Pulmonary artery endothelial cell (primary cell): ENCODE measurements at places on chromosomes 1 and 21.

- DNase-seq: no peak
Measured at GRCh38 chr1:182143825-182144645, 82.5 kb upstream of the ZNF648 start.

GRCh38 chr21:38261851-38262250, 5.1 kb downstream of the KCNJ15 start:
- no peak for DNase-seq

GRCh38 chr21:17602874-17603273, 9.8 kb downstream of the BTG3 start:
- no peak for DNase-seq

- DNase-seq: no peak
Measured at GRCh38 chr21:43895196-43895595, 30.2 kb downstream of the AGPAT3 start.

GRCh38 chr1:87212431-87213134, 116.1 kb upstream of the LMO4 start:
- DNase-seq: no peak

- no peak for DNase-seq
Measured at GRCh38 chr1:24418898-24419628, 3.5 kb downstream of the NIPAL3 start.

DNA sequence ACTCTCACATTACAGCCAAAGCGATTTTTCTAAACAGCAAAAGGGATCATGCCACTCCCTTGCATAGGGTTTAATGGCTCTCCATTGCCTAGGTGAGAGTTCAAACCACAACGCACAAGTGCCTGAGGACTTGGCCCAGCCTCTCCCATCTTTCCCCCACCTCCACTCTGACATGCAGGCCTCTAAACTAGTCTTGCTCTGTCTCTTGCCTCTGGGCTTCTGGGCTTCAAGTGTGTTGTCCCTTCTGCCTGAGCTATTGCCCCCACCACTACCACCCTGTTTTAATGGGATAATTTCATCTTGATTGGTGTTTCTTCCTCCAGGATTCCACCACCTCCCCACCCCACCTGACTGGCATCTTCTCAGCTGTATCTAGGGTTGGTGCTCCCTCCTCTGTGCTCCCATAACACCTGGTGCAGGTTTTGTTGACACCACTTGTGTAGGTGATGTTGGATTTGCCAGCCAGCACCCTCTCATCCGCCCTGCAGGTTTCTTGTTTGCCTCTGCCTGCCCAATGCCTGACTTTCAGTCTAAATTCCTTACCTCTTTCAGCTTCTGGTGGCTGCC, 2.7 kb upstream of the ZBTB21 start:
- no peak for DNase-seq

DNA sequence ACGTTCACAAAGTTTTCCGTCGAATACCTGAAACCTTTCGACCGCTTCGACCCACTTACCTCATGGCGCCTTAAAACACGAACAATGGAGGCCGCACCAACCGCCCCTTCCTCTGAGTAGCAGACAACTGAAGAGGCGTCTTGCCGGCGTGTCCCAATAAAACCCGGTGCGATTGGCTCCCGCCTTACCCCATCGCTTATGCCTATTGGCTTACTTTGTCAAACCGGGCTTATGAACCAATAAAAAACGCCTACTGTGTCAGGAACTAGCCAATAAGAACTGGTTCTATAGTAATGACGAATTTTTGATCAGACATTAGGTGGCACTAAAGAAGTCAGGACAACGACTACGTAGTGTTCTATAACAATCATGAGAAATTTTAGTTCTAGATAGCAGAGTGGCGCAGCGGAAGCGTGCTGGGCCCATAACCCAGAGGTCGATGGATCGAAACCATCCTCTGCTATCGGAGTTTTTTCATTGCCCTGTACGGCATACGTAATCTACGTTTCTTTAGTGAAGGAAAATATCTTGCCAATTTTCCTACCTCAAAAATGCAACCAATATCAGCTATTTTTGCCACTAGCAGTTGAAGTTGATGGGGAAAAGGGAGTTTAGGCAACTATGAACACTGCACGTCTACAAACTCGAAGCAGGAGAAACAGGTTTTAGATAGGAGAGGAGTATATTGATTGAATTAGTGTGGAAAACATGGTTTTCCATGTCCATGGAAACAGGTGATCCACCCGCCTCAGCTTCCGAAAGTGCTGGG, at the start of gene ILF2:
Gene ILF2, minus strand, starts transcription at position 135 of the 769 bp plus-strand sequence. Its CDS starts 71 bp downstream, at position 64.
- DNase-seq: peak; percentile 99

DNA sequence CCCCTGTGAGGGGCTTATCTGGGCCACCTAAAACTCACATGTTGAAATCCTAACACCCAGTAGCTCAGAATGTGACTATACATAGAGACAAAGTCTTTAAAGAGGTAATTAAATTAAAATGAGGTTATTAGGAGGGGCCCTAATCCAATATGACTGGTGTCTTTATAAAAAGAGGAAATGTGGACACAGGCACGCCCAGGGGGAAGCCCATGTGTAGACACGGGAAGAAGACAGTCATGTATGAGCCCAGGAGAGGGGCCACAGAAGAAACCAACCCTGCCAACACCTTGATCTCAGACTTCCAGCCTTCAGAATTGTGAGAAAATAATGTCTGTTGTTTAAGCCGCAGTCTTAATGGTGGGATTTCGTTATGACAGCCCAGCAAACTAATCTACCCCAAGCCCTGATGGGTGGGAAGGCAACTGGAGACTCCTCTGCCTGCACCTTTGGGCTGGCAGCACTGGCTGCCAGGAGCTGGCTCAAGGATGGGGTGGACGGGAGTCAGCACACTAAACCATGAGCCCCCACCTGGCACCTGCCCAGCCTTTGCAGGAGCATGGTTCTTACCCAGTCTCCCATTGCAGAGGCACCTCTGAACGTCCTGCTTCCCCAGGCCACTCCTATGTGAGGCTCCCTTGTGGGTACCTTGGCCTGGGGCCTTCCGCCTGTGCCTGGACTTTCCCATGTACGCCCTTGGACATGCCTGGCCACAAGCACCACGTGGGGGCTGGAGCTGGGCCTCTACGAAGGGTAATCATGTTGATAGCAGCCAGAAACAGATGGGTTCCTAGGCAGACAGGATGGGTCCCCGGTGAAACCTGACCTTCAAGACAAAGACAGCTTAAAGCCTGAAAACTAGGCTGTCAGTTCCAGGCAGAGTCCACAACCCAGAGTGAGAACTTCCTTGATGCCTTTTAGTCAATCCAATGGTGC, 57.1 kb upstream of the DMRTB1 start:
- no peak for DNase-seq

DNA sequence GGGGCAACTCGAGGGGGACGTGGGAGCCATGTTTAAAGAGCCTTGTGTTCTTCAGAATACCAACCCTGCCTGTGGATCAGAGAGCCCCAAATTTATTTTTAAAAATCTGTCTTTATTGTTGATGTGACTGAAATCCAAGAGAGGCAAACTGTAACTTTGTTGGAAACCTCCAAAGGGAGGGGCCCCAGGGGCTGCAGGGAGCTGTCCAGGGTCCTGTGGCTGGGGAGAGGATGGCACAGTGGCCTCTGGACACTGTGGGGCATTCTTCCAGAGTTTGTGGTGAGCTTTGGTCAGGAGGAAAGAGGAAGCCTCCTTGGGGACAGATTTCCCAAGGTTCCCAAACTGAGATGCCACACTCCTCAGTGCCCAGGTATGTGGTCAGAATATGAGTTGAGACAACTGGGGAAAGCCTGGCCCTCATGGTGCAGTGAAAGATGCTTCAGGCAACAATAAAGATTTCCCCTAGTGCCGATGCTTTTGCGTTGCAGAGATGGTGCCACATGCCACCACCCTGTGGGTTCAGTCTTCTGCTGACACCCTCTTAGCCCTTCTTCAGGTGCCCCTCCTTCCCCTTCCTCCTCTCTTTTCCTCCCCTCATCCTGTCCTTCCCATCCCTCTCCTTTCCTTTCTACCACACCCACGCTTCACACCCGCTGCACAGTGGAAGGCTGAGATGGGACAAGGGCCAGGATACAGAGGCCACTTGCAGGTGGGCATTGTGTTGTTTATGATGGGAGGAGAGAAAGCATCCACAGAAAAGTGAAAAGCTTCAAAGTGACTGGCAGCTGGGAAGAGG, 122.1 kb downstream of the UCK2 start:
- no peak for DNase-seq

DNA sequence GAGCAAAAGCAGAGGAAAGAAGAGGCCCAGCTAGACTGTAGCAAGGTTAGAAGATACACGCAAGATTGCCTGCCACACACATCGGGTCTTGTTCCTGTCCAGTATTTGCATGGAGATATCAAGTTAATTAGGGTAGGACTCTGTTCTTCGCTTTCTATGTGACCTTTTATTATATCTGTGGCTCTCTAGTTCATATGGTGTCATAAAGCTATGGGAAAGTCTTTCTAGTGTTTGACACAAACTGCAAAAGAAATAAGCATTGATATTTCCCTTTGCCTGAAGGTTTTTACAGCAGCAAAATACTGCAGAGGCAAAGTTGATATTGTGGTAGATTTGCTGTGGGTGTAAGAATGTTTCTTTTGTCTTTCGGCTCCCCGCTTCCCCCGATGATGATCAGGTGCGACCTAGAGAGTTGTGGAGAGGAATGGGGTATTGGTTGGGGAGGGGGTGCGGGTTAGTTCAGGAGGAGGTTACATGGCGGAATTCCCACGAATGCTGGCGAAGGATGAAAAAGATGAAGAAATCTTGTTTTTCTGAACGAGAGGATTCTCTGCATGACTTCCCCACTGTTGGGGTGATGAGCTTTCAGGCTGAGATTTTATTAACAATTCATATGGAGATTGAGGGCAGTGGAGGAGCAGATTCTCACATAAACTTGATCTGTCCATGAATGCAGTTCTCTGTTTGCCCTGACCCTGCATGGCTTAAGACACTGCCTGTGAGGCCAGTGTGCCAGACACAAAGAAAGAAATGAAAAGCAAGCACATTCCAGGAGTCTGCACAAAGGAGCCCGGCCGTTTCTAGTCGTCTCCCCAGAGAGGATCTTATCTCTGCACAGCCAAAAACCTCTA, 550.2 kb downstream of the USP25 start:
- no peak for DNase-seq

DNA sequence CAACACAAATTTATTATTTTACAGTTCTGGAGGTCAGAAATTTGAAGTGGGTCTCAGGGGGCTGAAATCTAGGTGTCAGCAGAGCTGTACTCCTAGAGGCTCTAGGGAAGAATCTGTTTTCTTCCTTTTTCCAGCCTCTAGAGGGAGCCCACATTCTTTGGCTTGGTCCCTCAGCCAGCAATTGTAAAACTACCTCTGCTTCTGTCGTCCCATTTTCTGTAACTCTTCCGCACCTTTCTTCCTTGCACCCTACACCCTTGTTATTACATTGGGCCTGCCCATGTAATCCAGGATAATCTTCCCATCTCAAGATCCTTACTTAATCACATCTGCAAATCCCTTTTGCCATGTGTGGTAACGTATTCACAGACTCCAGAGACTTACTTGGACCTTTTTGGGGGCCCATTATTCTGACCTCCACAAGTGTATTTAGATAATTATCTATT, 24.8 kb upstream of the THEM4 start:
- peak; percentile 22 for DNase-seq

DNA sequence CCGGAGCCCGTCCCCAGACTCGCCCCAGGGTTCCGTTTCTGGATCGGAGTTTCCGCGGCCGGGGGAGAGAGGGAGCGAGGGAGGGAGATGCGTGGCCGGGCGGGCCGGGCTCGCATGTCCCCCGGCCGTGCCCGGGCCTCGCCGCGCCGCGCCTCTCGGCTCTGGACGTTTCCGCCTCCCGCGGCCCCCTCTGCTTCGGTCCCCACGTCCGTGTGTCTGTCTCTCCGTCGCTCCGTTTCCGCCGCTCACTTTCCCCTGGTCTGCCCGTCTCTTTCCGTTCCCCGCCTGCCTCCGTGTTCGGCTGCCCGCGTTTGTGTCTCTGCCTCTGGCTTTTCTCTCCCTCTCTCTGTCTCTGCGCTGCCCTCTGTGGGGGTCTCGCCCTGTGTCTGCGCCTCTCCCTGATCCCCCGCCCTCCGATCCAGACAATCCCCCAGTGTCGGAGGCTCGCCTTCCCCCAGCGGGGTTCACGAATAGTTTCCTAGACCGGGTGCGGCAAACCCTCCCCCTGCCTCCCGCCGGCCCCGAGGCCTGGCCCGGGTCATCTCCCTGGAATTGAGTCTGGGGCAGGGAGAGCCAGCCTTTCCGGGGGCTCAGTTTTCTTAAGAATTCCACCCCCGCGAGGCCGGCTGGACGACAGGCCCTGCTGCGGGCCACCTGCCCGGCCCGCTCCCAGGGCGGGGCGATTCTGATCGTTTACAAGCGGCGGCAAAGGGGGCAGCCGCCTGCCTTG, 735 bp downstream of the NBL1 start:
- no peak for DNase-seq

GRCh38 chr1:12618965-12619791, 1.2 kb upstream of the DHRS3 start:
- no peak for DNase-seq

DNA sequence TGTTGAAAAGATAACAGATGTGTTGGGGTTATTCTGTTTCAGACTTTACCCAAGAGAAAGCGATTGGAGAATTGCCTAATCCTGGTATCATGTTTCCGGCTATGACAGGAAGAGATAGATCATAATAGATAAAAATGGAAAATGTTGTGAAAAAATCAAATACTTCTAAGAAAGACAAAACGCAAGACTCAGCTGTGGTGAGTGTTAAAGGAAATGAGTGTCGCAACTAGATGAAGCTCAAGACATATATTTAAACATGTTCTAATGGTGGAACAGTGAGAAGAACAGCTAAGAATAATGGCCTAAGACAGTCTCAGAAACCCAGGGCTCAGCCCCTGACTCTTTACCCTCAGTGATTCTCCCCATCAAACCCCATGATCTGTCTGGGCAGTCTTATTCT, 426.7 kb upstream of the RUNX1 start:
- no peak for DNase-seq

DNA sequence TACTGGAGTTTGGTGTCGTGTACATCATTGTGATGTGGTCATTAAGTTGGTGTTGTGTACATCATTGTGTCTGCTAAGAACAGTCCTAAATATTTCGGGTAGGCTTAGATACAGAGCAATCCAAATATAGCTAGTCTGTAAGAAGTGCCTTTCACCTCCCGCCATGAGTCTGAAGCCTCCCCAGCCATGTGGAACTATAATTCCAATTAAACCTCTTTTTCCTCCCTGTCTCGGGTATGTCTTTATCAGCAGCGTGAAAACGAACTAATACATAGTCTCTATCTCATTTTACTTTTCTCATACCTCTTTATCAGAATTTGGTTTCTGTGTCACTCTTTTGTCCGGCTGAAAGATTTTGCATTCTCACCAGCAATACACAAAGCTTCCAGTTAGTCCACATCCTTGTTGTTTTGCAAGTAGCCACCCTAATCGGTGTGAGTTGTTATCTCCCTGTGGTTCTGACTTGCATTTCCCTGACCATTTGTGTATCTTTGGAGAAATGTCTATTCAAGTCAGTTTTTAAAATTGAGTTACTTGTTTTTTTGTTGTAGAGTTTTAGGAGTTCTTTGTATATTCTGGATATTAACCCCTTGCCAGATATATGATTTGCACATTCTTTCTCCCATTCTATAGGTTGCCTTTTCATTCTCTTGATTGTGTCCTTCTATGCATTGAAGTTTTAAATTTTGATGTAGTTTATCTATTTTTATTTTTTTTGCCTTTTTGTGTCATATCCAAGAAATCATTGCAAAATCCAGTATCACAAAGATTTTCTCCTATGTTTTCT, 56.5 kb downstream of the FNBP1L start:
- no peak for DNase-seq
